NCI-H446 (cell line): ENCODE measurements at places on chromosomes 4 and X.

- DNase-seq, result peak; percentile 60
Measured at GRCh38 chrX:11100281-11101035, 10.7 kb upstream of the HCCS start.

DNA sequence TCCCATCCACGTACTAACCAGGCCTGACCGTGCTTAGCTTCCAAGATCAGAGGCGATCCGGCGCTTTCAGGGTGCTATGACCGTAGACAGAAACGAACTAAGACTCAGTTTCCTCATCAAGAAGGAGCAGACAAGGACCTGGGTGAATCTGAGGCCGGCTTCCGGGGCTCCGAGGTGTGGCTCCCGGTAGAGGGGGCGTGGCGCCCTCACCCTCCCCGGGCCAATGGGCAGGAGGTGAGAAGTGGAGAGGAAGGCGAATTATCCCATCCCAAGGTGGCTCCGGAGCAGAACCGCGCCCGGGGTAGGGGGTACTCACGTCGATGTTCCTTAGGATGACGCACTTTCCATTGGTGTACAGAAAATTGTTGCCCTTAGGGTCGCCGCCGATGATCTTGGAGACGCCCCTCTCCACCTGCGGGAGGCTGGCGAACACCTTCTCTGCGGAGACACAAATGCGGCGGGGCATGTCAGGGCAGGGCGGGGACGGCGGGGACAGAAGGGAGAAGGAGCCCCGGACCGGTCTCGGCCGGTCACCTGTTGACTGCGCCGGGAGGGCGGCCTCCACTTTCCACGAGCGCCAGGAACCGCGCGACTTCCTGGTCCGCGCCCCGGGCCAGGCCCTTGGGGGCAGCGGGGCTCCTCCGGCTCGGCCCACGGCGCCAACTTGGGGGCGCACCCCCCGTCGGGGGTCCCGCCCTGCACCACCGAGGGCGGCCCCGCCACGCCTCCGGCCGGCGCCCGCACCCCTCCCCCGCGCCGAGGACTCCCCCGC lies 616 bp downstream of the WDR1 start:
- DNase-seq, result no peak

DNA sequence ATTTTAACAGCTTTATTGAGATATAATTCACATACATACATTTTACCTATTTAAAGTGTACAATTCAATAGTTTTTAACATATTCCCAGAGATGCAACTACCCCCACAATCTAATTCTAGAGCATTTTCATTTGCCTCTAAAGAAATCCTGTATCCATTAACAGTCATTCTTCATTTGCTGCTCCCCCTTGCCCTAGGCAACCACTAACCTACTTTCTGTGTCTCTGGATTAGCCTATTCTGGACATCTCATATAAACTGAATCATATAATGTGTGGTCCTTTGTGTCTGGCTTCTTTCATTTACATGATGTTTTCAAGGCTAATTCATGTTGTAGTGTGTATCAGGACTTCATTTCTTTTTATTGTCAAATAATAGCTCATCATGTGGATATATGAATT lies 105.1 kb upstream of the GRPR start:
- no peak for DNase-seq

DNA sequence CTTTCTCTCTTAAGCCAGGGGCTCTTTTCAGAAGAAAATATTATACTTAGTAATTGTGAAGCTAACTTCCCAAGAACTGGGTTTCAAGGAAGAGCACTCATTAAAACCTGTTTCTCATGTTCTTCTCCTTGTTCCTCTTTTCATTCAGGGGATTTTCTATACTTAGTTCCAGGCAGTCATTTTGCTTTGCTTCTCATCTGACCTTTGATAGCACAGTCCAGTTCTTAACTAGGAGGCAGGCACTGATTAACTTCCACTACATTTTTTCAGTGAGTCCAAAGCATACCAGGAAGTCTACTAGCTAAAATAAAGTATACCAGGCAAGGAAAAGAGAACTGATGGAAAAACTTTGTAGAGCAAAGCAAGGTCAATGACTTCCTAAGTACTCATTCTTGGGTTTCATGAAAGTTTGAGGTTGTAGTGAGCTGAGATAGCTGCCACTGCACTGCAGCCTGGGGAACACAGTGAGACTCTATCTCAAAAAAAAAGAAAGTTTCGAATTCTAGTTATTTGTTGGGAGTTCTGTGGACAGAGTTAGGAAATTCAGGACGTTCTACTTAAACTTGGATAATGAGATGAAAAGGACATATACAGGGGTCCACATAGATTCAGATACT lies 190.1 kb upstream of the HS3ST1 start:
- no peak for DNase-seq

GRCh38 chr4:10020871-10021652 lies at the start of gene SLC2A9:
Gene SLC2A9 (minus strand): TSS chr4:10021497. CDS start chr4:10021429, 68 bp downstream.
- peak; percentile 26 for DNase-seq

- DNase-seq, result no peak
Measured at GRCh38 chr4:10701702-10702460, 17.3 kb upstream of the CLNK start.

- no peak for DNase-seq
Measured at GRCh38 chr4:37770016-37770415, 56.5 kb upstream of the PGM2 start.

- no peak for DNase-seq
Measured at GRCh38 chrX:85992811-85993229, 54.5 kb downstream of the CHM start.

GRCh38 chr4:89660444-89661172 lies 176.4 kb downstream of the SNCA start:
- no peak for DNase-seq

GRCh38 chrX:72430405-72430968 lies 124.8 kb upstream of the CITED1 start:
- DNase-seq, result no peak

GRCh38 chrX:118727686-118728339 lies 407 bp downstream of the IL13RA1 start:
- DNase-seq, result no peak

- no peak for DNase-seq
Measured at GRCh38 chr4:107213410-107213809, 177.3 kb upstream of the DKK2 start.

GRCh38 chrX:7062903-7063302 lies 84.6 kb upstream of the STS start:
- DNase-seq, result no peak

DNA sequence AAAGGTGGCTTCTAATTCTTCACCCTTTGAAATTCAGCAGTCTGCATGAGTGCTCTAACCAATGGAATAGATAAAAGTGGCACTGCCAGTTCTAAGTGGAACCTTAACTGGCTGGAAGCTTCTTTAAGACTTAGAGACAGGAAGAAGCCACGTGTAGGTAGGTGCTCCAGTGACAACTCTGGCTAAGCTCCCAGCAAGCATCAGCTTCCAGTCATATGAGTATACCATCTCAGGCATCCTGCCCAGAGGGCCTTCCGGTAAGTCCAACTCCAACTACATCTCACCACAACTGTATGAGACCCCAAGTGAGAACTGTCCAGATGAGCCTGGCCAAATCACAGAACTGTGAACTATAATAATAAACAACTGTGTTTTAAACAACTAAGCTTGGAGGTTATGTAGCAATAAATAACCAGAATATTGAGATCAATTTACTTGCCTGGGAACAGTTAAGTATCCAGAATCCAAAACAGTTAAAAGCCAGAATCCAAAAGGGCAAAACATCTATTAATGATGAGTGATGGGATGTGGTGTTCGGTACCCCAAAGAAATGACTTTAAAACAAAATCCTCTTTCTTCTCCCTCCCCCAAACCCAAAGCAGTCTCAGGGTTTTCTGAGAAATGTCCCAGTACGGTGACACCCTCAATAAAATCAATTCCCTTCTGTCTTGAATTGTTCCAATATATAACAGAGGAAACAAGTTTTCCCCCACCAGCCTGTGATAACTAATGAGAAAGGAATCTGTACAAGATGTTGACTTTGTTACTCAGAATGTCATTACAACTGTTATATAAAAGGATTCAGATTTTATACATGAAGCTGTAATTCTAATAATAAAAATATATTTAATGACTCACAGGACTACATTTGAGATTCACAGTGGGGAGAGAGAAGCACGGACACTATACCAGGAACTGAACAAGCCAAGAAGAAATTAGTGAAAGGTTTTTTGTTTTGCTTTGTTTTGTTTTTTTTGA lies 4.2 kb downstream of the TSPAN5 start:
- DNase-seq, result no peak

DNA sequence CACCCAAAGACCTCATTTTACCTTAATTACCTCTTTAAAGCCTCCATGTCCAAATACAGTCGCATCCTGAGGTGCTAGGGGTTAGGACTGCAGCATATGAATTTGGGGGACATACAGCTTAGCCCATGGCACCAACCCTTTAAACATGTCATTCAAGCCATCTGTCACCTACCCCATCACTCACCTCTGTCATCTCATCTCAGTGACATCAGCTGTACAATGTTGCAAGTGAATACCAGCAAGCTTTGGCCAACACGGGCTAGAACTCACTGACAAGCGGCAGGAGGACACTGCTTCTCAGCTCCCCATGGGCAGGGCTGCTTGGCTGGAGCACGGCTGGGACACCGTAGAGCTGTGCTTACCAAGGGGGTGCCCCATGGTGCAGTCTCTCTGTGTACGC lies 107.5 kb downstream of the STK32B start:
- no peak for DNase-seq

GRCh38 chr4:76984127-76984526 lies 34.6 kb downstream of the SEPTIN11 start:
- DNase-seq, result no peak

DNA sequence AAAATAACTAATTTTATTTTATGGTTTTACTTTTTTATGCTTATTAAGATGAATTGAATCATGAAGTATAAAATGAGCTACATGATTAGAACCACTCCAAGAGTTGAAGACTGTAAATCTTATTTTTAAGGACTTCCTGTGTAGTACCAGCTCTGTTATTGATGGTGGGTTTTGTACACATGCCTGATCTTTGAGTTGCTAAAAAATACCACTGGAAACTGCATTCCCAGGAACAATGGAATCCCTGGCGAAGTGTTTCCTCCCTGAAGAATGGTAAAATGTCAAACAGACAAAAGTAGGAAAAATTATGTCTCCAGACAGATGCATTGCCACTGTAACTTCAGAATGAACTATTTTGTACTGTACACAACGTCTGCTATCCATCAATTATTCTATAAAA lies 935.4 kb upstream of the TENM3 start:
- no peak for DNase-seq

GRCh38 chr4:75655562-75655961 lies 17.6 kb downstream of the G3BP2 start:
- no peak for DNase-seq

DNA sequence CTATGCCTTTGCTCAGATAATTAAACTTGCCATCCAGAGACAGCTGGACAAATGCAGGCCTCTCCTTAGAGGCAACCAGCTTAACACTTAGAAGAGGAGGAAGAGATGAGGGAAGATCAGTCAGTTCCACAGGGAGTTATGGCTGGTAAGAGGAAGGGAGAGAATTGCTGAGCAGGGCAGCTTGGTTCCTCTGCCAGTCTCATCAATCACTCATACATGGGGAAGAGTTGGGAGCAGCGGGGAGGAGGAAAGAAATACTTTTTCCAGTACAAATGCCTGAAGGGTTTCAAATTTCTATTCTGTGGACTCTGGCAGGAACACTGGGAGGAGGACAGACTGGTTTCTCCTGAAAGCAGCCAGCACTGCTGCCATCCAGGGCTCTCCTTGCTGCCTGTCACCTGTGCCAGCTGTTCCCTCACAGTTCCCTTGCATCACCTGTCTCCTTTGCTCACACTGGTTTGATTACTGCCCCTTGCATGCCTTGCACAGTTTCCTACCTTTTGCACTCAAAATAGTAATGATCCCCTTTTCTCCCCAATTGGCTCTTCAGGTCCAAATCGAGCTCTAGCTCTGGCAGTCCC lies 59.5 kb downstream of the PGRMC2 start:
- DNase-seq, result peak; percentile 32

GRCh38 chr4:13471400-13471799 lies 12.7 kb downstream of the RAB28 start:
- DNase-seq, result no peak

DNA sequence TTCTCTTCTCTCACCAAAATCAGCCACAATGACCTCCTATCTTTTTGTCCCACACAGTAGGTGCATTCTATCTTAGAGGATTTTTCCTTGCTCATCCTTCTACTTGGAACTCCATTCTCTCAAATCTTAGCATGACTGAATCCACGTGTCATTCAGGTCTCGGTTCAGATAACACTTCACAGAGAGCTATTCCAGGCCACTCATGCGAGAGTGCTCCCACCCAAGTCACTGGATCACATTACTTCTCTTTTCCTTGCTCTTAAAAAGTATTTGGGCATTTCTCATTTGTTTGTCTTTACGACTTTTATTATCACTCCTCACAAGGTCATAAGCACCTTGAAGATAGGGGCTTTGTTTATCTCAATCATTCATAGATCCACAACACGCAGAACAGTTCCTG lies 647.5 kb upstream of the TENM3 start:
- DNase-seq, result no peak

GRCh38 chr4:81472281-81473182 lies 825 bp upstream of the RASGEF1B start:
- peak; percentile 43 for DNase-seq
